T-cell (primary cell): ENCODE measurements at places on chromosomes 3 and 15.
A peak's percentile ranks its signal among the peaks of the same experiment; 100 is the strongest.

GRCh38 chr3:58404396-58404795 is 29.2 kb downstream of the PDHB start:
- no peak for DNase-seq

DNA sequence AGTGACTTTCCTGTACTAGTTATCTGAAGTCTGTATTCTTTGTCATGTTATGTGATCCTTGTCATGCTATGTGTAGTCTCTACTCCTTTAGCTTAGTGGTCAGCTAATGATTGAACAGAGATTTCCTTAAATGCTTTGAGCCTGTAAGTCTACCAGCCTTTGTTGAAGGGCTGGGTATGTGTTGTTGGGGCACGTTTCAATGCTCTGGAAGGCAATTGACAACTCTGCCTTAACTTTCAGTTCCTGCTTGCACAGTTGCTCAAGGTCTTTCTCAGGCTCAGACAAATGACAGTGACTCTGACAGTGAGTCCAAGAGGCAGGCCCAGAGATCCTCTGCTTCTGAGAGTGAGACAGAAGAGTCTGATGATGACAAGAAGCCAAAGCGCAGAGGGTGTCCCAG is 89.3 kb downstream of the CHD2 start:
- no peak for DNase-seq

- no peak for DNase-seq
Observed at GRCh38 chr3:33687406-33688010, 30.5 kb downstream of the CLASP2 start.

GRCh38 chr15:37095770-37096557 is 4.4 kb downstream of the MEIS2 start:
- DNase-seq, result no peak

- peak; percentile 5 for DNase-seq
Observed at GRCh38 chr3:137970914-137971831, 38.8 kb upstream of the CLDN18 start.

DNA sequence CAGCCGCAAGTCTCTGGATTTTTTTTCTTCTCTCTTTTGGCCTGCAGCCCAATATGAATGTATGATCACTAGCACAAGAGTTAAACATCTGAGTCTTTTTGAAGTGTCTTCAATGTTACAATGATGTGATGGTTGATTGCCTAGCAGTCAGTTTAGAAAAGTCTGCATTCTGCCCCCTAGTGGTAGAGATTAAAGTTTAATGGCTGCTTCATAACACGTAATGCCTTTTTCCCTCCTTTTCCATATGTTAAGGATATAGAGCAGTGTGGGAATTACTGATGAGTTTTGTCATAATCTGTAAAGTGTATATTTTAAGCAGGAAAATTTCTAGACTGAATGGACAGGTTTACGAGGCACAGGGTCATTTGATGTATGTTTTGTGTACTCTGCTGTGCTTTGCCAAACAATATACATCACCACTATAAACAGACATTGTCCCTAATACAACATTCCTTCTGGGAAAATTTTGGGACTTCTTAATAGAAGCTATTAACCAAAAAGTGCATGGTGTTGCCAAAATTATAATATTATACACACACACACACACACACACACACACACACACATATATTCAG is 1038.5 kb upstream of the NR2F2 start:
- DNase-seq, result no peak

DNA sequence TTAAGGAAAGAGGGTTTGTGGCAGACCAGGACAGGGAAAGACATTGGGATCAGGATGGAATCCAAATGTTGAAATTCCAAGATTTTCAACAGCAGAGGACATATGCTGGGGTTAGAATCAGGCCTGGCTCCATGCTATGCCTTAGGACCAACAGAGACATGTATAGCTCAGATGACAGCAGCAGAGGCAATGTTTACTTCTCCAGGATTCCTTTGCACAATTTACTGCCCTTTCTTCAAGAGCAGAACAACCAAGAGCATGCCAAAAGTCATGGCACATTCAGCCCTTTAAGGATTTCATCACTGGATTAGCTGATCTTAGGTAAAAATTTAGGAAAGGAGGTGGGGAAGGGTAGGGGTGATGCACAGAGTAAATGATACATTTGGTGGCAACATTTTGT is 69.6 kb upstream of the GSK3B start:
- no peak for DNase-seq
